ENCODE measurements at places on chromosomes 2 and 18. TPM values are rescaled to one million over a fixed set of nuclear protein-coding genes. Genes with fewer than 3 reads are reported as not detected.

The CTAGE1 gene
- total RNA-seq, result not detected

The PROC gene
- total RNA-seq, result 2.9 TPM

The UGT1A1 gene
- total RNA-seq, result 13.6 TPM

The DRC1 gene
- total RNA-seq, result not detected

The DCC gene
- 0.34 TPM for total RNA-seq

The FEV gene
- 4.8 TPM for total RNA-seq

The FZD7 gene
- 1.4 TPM for total RNA-seq

The TOGARAM2 gene
- 0.64 TPM for total RNA-seq

The ST6GAL2 gene
- 2.9 TPM for total RNA-seq

The OSBPL1A gene
- 39.8 TPM for total RNA-seq

The NPHP1 gene
- total RNA-seq, result 1.3 TPM

The TMEM169 gene
- total RNA-seq, result 0.37 TPM

DNA sequence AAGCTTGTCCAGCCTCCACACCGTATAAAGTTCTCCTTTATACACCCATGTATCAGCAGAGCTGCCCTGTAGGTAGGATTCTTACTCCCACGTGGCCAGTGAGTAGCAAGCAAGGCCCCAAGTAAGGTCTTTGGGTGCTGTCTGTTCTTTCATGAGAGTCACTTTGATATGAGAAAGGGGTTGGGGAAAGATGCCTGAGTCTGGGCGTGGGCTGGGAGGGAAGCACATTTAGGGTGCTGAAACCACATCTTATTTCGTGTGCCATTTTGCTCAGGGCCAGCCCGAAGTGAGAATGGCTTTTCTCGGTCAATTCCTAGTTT, 436 bp upstream of the ITPRIPL1 start:
- no peak for DNase-seq

DNA sequence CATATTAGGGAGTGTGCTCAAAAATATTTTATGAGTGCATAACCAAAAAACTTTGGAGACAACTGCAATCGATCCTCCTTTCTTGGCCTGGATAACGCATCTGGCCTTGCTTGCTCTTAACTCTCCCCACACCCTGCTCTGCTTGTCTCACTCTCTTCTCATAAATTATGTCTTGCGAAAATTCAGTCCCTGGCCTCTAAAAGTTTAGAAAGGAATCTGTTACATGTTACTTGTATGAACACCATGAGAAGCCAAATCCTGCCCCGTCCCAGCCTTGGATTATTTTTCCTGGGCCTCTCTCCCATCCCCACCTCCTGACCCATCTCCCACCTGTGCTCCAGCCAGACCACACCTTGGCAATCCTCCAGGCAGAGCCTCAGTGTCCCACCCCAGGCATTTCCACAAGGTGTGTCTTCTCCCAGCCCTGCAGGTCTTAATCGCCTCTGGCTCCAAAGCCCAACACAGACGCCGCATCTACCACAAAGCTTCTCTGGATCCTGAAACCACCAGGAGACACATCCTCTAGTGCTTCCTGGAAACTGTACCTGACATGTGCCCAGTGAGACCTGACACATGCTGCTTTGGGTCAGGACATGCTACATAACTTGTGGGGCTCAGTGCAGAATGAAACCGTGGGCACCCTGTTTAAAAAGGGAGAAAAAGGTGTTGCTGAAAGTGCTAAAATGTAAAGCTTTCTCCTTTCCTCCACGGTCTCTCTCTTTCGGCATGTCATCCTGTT, 99.6 kb upstream of the ST3GAL5 start:
- no peak for DNase-seq

DNA sequence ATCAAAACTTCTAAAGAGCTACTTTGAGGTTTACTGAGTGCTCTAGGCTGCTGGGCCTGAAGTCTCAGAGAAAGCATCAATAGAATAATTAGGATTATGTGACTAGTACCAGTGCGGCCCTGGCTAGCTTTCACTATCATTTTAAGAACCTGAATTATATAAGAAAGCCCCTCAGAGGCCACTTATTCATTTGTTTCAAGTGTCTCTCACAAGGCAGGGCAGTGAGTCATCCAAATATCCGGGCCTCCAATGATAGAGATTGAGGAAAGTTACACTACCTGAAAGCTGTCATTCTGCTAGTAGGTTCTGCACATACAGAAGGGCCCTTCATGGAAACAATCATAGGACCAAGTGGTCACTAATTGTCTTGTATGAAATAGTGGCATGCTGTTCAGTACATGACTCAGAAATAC, 193.1 kb downstream of the L3MBTL4 start:
- no peak for DNase-seq

- no peak for DNase-seq
Observed at GRCh38 chr2:6841537-6842287, 24.0 kb downstream of the CMPK2 start.

DNA sequence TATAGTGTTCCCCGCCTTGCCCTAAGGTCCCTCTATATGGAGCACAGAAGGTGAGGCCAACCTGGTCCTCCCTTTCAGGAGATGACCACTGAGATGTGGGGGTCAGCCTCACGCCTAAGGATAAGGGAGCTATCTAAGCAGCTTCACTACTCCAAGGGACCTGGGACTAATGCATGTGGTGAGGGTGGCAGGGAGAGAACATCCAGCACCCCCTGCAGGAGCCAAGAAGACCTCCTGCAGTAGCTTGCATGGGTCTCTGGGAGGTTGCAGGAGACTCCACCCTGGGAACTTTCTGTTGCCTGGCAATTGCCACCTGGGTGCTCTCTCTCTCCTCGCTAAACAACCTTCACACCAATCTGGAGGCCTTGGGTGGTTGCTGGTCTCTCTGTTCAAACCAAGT, 93.0 kb upstream of the KLHL29 start:
- no peak for DNase-seq

- DNase-seq, result no peak
Observed at GRCh38 chr2:50952596-50952995, 79.3 kb downstream of the NRXN1 start.

DNA sequence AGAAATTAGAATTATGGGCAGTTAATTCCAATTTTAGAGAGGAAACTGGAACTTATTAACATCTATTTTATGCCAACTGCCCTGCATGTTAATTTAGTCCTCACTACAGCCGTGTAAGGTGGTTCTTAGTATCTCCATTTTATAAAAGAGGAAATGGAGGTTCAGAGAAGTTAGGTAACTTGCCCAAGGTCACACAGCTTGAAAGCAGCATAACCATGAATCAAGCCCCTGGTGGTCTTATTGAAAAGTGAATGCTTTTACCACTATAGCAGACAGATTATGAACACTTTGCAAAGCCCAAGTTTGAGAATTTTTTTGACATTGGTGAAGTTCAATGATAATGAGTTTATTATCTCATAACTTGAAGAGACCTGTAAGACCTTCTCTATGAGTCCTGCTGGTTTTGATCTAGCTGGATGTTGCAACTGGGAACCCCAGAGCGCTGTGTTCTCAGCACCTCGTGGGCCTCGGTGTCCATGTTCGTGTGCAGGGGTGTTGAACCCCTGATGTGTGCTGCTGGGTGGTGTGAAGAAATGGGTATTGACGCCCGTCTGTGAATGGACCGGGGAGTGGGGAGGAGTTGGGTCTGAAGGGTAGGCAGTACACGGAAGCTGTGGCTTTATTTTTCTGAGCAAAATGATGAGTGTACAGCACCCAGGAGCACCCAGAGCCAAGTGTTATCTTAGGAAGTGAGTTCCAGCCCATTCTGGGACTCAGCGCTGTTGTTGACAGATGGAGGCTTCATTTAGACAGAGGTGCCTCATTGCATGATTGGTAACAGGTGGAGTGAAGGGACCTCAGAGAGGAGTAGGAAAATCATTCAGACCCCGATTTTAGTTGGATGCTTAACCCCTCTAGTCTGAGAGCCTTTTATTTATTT, 9.7 kb downstream of the GREB1 start:
- DNase-seq, result no peak

GRCh38 chr2:164014791-164015190, 279.0 kb upstream of the FIGN start:
- DNase-seq, result no peak

GRCh38 chr2:224883700-224884099, 158.6 kb downstream of the DOCK10 start:
- DNase-seq, result no peak

GRCh38 chr18:79556829-79557585, 122.6 kb upstream of the CTDP1 start:
- no peak for DNase-seq

- DNase-seq, result no peak
Observed at GRCh38 chr2:233258211-233258610, 6.7 kb downstream of the ATG16L1 start.

DNA sequence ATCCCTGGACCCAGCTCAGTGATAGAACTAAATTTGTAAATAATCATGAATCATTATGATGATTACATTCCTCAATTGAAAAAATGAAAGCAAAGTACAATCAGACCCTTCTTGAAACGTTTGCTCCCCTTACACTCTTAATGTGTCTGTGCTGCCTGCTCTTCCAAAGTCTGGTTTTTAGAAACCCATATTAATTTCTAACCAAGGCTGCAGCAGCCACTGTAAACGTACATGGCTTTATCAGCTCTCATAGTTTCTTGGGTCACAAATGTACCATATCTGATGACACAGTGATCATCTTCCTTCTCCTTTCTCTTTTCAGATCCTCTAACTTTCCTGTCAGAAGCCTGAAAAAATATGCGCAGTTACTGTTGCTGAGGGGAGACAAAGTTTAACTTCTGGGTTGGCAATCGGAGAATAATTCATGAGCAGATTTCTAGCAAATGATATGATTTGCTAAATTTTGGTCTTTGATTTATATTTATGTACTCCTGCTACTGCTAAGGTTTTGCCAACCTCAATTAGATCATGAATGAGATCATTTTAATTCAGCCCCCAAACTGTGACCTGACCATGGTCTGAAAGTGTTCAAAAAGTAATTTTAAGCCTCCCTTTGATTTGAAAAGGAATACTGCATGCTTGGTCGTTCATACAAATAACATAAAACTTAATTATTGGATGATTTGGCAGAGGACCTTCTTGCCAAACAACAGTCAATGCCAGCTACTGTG, 12.3 kb downstream of the ZEB2 start:
- DNase-seq, result no peak

- no peak for DNase-seq
Observed at GRCh38 chr2:213537579-213537978, 253.3 kb downstream of the SPAG16 start.

- no peak for DNase-seq
Observed at GRCh38 chr18:24488824-24489493, 28.5 kb downstream of the HRH4 start.

GRCh38 chr2:104944495-104944894, 90.6 kb downstream of the POU3F3 start:
- no peak for DNase-seq

- no peak for DNase-seq
Observed at GRCh38 chr18:30489890-30490643, 552.5 kb downstream of the DSC3 start.

GRCh38 chr2:202858601-202859000, 13.0 kb downstream of the ICA1L start:
- DNase-seq, result no peak

- no peak for DNase-seq
Observed at GRCh38 chr2:143422681-143423080, 293.5 kb downstream of the ARHGAP15 start.

DNA sequence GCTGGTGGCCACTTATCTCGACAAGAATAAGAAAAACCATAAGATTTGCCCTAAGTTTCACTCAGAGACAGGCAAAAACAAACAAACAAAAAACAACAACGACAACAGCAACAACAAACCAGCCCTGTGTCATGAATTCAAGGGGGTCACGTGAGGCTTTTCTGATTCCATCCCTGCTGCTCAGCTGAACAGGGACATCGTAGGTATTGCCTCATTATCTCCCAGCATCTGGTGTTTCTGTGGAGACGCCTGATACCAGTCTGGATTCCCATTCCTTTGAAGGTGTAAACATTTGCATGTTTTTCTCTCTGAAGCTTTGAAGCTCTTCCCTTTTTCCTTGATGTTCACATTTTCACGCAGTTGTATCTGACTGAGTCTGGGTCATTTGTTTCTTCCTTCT, 117.4 kb downstream of the KCNF1 start:
- DNase-seq, result no peak

GRCh38 chr2:10002681-10003080, 40.7 kb upstream of the KLF11 start:
- no peak for DNase-seq

Measured in left colon (tissue), 2 donors.